ENCODE measurements at places on chromosomes 7 and 10. TPM values are rescaled to one million over a fixed set of nuclear protein-coding genes. Genes with fewer than 3 reads are reported as not detected.

The IQUB gene
- 1.6 TPM for total RNA-seq

The KAT6B gene
- 56.2 TPM for total RNA-seq

The AKR1C1 gene
- 31.4 TPM for total RNA-seq

The SEPTIN7 gene
- total RNA-seq, result 189 TPM

The GOT1 gene
- total RNA-seq, result 41.3 TPM

The KCNK18 gene
- total RNA-seq, result not detected

The FFAR4 gene
- total RNA-seq, result 0.13 TPM

The ZNF736 gene
- total RNA-seq, result 32.5 TPM

The CALY gene
- not detected for total RNA-seq

The CDK14 gene
- total RNA-seq, result 23.5 TPM

The COL26A1 gene
- not detected for total RNA-seq

The AKR1C8 gene
- total RNA-seq, result not detected

The GJD4 gene
- not detected for total RNA-seq

The NUTM2D gene
- 9.3 TPM for total RNA-seq

The JCAD gene
- 22.7 TPM for total RNA-seq

The FAM25G gene
- total RNA-seq, result not detected

The ACSL5 gene
- total RNA-seq, result 117 TPM

The KLF14 gene
- 0.36 TPM for total RNA-seq

The AGMO gene
- total RNA-seq, result 6.8 TPM

The FZD8 gene
- 2.6 TPM for total RNA-seq

All from ureter (tissue), 1 donor.